ENCODE measurements at places on chromosomes 11 and 22.

DNA sequence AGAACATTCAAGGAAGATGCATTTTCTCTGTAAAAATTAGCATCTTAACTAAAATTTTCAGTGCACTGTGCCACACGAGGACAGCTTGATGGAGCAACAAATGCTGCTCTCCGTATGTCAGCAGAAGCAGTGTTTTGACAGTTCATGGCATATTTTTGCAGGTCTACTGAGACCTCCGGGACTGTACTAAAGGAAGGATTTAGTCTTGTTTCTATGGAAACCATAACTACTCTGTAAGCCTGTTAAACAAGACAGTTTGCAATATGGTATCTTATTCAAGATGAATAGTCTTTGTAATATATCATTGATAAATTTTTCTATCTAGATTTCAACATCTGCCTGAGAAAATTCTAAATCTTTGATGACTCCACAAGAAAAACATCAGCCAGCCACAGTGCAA, 184.0 kb upstream of the GUCY1A2 start:
- peak; percentile 7 for DNase-seq

DNA sequence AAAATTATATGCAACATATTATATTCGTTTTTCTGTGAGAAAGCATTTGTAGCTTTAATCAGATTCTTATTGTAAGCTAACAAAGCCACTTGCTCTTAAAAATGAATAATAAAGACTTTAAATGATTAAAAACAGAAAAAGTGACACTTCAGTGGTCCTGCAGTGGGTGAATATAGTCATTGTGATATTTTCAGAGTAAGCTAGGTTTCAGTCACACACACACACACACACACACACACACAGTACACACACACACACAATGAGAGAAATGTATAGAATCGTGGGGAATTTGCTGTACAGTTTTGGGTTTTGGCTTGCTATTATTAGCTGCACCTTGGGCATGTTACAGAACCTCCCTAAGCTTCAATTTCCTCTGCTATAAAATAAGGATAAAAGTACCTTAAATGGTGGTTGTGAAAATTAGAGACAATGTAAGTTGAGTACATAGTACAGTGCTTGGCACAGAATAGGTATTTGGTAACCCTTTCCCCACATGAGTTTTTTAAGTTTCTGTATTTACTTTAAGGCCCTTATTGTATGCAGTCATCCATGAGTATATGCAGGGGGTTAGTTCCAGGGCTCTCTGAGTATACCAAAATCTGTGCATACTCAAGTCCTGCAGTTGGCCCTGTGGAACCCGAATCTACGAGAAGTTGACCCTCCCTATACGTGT, 39.8 kb downstream of the CSTPP1 start:
- no peak for DNase-seq

- no peak for DNase-seq
Measured at GRCh38 chr22:48084041-48084728, 1321.7 kb downstream of the TBC1D22A start.

DNA sequence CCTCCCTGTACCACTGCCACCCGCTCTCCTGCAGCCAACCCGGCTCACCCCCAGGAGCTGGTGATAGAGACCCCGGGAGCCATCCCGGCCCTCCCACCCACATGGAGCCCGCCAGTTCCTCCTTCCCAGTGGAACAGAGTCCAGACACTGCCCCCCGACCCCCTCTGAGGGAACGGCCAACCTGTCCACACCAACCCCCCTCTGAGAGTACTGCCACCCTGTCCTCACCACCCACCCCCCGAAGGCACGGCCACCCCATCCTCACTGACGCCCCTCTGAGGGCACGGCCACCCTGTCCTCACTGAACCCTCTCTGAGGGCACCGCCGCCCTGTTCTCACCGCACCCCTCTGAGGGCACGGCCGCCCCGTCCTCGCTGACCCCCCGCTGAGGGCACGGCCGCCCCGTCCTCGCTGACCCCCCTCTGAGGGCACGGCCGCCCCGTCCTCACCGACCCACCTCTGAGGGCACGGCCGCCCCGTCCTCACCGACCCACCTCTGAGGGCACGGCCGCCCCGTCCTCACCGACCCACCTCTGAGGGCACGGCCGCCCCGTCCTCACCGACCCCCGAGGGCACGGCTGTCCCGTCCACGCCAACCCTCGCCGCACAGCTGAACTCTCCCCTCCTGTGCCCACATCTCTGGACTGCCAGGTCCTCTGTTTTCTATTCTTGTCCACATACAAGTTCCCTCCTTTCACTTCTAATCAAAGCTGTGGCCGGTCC, 18.0 kb downstream of the TOLLIP start:
- no peak for DNase-seq

DNA sequence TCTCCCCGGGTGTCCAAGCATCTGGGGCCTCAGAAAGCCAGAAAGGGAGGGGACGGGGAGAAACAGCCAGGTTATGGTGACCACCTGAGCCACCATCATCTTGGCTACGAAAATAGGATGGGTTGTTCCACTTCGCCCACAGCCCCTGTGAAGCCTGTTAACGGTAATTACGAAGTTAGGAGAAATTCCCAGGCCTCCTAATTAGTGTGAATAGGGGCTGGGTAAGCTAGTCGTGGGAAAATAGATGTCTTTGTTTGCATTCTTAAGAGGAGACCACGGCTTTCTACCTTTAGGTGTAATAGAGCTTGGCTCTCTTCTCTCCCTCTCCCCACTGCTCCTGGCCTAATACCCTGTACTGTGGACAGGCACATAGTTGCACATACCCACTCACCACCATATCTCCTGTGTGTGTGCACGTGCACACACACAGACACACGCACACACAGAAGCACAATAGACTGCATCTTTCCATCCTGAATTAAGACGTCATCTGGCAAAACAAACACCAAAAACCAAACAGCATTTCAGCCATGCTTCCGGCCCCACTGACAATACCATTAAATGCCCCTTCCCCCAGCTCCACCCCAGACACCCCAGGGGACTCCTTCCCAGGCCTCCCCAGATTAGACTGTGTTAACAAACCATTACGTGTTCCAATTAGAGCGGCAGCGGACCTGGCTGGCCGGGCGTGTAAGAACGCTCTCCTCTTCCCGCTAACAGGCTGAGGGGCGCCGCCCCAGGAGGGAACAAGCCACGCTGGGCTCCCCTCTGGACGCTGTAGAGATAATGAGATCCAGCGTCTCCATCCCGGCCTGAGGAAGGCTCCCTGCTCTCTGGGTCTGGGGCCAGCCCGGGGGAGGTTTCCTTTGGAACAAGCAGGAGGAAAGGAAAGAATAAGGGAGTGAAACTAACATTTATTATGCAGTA, 72.8 kb downstream of the TP53I11 start:
- DNase-seq, result peak; percentile 47

DNA sequence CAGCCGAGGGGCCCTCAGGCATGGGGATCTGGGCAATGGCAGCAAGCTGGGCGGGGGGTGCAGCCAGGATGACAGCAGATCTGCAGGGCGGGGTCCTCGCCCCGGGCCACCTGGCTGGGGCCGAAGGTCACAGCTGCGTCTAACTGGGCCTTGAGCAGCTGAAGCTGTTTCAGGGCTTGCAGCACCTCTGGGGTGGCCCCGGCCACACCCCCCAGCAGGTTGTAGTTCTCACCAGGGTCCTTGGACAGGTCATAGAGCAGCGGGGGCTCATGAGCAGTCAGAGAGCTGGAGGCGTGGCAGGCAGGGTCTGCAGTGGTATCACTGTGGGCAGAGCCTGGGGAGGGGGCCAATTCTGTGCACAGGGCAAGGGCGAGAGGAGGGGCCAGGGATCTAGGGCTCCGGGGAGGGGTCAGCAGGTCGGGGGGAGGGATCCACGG, 2.8 kb downstream of the ARSA start:
- no peak for DNase-seq

- DNase-seq, result peak; percentile 95
Measured at GRCh38 chr11:59106363-59107336, at the start of gene FAM111B. Gene FAM111B (plus strand): TSS chr11:59107237. CDS start chr11:59109626, 2,389 bp downstream.

DNA sequence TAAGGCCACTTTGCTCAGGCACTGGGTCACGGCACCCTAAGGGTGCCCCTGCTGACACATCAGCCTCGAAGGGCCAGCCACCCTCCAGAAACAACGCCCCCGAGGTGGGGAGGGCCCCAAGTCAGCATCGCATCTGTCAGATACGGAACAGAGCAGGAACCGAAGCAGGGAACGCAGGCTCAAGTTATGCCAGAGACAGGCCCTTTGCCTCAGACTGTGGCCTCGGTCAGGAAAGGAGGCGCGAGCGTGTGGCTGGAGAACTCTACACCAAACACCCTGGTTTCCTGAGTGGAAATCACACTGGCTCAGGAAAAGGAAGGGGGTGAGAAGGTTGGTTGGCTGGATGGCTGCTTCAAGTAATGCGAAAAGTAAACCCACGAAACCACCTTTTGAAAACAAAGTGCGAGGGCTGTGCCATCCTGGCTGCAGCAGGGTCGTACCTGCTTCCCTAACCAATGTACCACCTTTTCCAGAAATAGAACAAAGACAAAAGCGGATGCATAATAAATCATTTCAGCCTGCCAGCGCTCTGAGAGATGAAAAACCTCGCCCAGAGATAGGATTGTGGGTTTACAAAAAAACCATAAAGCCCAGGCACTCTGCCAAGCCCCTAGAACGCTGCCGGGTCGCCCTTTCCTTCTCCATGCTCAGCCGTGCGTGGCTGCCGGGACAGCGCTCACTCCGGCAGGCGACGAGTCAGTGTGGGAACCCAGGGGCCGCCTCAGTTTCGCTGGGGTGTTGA, 38.6 kb downstream of the TRMU start:
- no peak for DNase-seq

GRCh38 chr11:77406396-77406795, 67.5 kb downstream of the PAK1 start:
- DNase-seq, result no peak

- peak; percentile 32 for DNase-seq
Measured at GRCh38 chr11:111603611-111604130, 1.4 kb downstream of the SIK2 start.

- DNase-seq, result no peak
Measured at GRCh38 chr11:109706945-109707344, 285.0 kb downstream of the C11orf87 start.

GRCh38 chr11:73205661-73206343, 12.3 kb upstream of the P2RY2 start:
- no peak for DNase-seq

DNA sequence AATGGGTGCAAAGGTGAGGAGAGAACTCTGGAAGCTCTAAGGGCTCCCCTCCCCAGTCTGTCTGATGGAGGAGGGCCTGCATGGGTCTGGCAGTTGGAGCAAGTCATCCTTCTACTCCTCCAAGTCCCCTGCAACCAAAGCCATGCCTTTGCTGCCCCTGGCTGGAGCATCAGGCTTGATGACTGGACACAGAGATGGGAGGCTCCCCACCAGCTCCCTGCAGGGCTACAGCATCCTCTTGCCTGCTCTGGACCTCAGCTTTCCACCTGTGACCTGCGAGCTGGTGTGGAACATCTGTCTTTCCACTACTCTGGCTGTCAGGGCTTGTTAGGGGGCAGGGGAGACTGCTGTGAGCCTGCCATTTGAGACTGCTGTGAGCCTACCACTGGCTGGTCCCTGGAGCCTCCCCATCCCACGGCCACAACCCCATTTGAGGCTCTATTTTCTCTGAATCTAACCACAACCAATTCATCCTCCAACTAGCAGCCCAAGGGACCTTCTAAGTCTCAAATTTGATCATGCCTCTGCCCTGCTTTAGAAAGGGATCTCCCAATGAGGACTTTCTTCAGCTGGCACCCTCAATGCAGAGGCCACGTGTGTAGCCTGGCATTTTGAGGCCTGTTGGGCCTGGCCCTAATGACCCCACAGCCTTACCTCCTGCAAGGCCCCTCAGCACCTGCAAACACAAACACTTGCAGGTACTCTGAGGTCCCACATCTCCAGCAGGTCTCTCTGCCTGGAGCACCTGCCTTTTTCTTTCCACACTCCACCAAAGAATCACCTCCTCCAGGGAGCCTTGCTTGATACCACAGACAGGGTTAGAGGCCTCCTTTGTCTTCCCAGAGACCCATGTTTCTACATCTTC, 9.9 kb downstream of the P2RY6 start:
- DNase-seq, result no peak

DNA sequence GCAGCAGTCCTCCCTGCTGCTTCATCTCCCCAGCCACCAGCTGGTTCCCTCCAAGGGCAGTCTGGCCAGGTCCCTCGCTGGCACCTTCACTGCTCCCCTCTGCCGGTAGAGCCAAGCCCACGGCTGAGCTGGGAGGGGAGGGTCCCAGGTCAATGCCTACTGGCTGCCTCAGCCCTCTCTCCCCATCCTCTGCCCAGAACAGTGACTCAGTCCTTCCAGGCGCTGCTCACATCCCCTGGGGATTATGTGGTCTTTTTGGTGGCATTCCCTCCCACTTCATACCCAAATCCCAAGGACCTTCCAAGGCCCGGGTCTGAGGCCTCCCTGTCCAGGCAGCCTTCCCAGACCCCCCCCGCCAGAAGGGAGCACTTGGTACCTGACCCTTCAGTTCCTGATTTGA, 44.9 kb downstream of the WNT7B start:
- DNase-seq, result no peak

DNA sequence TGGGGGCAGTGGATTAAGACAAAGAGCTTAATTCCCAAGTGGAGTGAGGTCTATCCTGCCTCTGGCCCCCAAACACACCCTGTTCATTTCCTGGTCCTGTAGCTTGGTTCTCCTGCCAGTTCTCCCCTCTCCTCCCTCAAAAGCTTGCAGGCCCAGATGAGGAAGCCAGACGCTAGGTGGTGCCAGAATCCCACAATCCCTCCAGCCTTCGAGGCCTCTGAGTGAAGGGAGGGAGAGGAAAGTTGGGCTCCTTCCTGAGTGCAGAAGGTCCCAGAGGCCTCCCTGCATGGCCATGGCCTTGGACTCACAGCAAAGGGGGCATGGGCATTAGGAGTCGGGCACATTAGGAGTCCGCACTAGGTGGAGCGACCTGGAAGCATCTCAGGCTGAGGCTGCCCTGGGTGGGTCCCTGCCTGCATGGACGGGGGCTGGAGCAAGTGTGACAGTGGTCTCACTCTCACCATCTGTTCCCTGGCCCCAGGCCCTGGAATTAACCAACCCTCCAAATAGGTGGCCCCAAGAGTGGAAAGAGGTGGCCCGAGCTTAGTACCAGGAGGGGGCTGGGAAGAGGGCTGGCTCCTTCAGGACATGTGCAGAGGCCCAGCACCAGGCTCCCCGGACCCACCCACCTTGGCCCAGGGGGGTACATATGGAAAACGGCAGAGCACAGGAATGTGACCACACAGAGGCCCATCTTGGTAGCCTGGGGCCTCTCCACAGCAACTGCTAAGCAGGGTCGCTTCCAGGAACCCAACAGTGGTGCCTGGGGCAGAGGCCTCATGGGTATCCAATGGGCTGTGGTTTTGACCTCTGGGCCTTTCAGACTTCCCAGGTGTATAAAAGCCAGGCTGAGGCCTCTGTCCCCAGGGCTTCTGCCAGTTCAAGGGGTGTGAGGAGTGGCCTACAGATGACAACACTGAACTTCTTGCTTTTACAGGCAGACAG, 5.2 kb downstream of the FXYD2 start:
- peak; percentile 92 for DNase-seq

- DNase-seq, result no peak
Measured at GRCh38 chr11:72229336-72229924, 4.9 kb downstream of the INPPL1 start.

GRCh38 chr22:38467904-38468442, at the start of gene KDELR3:
Gene KDELR3 (plus strand): TSS chr22:38468096. CDS start chr22:38468234, 138 bp downstream.
- peak; percentile 68 for DNase-seq

- no peak for DNase-seq
Measured at GRCh38 chr11:116502641-116503061, 270.1 kb downstream of the BUD13 start.

GRCh38 chr11:3890014-3890413, 34.5 kb downstream of the STIM1 start:
- DNase-seq, result no peak

GRCh38 chr11:122729139-122729538, 73.6 kb downstream of the UBASH3B start:
- DNase-seq, result no peak

GRCh38 chr11:128831174-128832120, 35.6 kb downstream of the KCNJ1 start:
- peak; percentile 93 for DNase-seq

All from tongue (tissue), 3 donors.